Activated CD4-positive, CD25-positive, alpha-beta regulatory T cell (primary cell): ENCODE measurements at places on chromosomes 1 and 21.

GRCh38 chr21:41941941-41942340 is 11.9 kb downstream of the C2CD2 start:
- DNase-seq = no peak

GRCh38 chr1:225896937-225897549 is 8.1 kb upstream of the LEFTY1 start:
- no peak for DNase-seq

- peak; percentile 50 for DNase-seq
These were observed at the start of gene HP1BP3 for GRCh38 chr1:20787029-20787839. HP1BP3 (minus strand) TSS chr1:20787307; CDS start chr1:20780440, 6,867 bp downstream.

GRCh38 chr1:85307987-85308832 is 31.8 kb upstream of the BCL10 start:
- DNase-seq = peak; percentile 29

GRCh38 chr1:92485381-92486250 is 1.1 kb downstream of the GFI1 start:
- DNase-seq = peak; percentile 72

GRCh38 chr1:66292944-66293343 is 241.0 kb upstream of the SGIP1 start:
- DNase-seq = no peak

- DNase-seq = no peak
These were observed 19.1 kb upstream of the NRDC start for GRCh38 chr1:51897699-51898031.

DNA sequence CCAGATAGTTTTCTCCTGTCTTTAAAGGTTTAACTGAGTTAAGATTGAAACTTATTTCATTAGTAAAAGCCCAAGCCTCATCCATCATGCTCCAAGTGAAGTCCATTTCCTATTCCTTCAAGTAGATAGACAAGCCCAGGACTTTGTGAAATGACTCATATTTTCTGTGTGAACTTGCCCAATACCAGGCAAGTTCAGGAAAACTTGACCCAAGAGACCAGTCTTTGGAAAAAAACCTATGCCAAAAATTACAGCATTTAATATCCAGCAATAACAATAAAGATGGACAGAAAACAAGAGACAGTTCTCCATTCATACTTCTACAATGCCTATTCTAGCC is 405 bp upstream of the RAB29 start:
- DNase-seq = no peak

GRCh38 chr1:151158751-151159251 is 2.4 kb downstream of the TNFAIP8L2 start:
- DNase-seq = no peak
